ENCODE measurements at places on chromosomes 16 and 17.

DNA sequence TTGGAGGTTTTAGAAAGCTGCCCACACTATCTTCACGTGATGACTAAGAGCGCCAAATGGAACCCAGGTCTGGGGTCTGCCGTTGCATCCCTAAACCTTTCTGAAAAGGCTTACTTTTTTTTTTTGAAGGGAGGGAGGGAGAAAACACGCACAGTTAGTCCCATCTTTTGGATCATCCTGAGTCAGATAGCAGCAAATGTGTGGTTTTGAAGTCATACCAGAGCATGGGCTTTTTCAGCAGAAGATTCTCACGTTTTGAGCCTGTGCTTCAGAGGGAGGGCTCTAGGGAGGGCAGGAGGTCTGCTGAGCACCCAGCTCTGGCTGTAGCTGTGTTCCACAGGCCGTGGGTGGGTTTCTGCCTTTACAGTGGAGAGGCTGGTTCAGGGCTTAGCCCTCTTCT is 194.7 kb downstream of the SNX29 start:
- DNase-seq = no peak

DNA sequence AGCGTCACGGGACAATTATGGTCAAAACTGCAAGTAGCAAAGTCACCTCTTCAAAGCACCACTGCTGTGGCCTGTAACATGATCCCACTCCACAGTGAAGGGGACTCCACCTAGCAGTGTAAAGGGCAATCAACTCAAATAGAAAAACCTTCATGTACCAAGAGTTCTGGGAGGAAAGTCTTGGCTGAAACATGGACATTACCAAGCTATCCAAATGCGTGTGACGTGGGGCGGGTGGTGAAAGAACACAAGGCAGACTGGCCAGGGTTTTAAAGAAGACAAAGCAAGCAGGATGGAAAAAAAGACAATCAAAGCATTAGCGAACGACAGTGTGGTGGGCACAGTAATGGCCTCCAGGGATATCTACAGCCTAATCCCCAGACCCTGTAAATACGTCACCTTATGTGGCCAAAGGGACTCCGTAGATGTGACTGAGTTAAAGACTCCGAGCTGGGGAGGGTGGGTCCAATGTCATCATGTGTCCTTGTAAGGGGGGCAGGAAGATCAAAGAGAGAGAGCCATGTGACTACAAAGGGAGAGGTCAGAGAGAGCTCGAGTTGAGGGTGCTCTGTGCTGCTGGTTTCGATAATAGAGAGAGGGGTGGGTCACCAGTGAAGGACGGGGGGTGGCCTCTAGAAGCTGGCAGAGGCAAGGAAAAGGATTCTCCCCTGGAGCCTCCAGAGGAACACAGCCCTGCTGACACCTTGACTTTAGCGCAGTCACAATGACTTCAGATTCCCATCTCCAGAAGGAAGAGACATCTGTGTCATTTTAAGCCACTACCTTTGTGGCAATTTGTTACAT is 6.0 kb downstream of the HSDL1 start:
- DNase-seq = no peak

- DNase-seq = no peak
Observed at GRCh38 chr17:7849130-7849750, 5.6 kb upstream of the TMEM88 start.

DNA sequence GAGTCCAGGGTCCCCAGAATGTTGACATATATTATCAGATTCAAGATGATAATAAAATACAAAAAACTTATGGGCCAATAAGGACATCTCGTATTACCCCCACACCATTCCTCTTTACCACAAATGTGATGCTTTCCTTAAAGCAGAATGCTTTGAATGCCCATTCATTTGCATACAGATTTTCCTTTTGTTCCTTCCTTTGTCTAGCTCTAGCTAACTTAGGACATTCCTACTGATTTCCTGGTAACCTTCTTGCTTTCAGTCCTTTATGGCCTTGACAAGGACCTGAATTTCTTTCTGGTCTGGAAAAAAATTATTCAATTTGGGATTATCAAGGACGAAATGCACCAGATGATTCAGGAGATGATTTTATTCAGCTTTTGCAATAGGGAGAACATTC is 304.0 kb downstream of the TMEM114 start:
- no peak for DNase-seq

DNA sequence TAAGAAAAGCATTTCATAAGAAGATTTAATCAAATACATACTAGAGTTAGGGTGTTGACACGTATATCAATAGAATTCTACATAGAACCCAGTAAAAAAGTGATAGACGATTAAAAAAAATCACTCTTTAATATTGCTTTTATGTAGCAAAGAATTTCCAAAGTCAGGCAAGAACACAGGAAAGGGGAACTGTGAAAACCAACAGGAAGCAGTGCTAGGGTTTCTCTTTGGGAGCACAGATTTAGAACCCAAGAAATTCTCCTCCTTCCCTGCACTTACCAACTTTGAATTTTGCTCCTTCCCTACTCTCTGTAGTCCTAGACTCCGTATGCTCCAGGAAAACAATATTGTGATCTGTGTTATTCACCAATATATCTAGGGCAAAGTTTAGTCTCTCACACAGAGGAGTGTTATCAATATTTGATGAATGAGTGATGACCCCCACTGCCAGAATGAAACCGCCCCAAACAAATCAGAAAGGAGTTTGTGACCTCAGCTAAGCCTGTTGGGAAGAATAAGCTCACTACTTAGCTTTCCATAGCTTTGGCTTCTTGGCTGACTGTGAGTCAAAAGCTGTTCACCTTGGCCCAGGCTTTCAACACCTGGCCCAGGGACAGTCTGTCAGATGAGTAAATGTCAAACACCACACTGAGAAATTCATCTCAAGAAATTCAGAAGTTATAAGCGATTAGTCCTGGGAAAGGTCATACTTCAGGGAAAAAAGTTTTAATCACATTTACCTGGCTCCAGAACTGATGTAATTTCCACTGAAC is 8.6 kb downstream of the RFWD3 start:
- no peak for DNase-seq

DNA sequence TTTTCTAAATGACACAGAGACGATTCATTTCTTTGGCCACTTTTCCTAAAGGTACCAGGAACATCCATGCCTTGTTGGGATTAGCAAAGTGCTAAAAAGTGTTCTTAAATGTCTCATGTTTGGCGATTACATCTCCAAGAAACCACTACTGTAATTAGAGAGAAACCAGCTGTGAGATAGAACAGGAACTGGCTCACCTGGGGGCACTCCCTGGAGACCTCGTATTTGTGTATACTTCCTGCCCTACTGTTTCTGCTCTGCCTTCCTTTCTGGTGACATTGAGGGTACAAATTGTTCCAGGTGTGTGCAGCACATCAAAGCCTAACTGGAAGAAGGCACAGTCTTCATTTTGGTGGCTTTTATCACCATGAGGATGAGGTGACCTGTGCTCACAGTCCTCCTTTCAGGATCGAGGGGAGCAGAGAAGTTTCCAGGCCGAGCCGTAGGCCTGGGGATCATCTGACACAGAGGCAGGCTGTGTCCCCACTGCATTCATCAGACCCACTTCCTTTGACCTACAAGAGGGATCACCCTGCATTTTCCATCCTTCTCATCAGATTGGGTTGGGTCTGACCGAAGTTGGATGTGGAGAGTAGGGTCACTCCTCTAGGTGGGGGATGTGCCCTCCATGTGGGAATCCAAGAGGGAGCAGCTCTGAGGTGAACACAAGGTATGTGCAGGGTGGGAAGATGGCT is 23.7 kb downstream of the CCL4 start:
- no peak for DNase-seq

DNA sequence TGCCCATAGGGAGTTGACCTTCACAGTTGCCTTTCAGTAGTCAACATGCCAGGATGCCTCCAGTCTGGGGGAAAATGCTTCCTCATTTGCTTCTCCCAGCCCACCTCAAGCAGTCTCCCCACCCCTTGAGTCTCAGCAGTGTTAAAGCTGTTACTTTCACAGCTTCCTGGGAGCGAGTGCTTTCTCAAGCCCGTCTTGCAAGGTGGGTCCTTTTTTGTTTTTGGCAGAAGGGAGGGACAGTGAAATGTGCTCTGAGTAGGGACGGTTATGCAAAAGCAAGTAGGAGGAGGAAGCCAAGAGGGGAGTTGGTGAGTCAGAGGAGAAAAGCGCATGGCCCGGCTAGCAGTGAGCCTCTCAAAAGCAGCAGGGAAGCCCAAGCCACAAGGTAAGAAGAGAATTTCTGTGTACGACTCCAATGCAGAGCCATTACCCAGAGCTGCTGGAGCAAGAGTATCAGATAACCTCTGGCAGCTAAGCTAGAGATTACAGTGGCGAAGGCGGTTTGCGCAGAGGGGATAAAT is at the start of gene CHST4:
TSS of gene CHST4 (plus strand) at position 316 of the 521 bp plus-strand sequence. CDS start 10,252 bp downstream, outside the sequence.
- DNase-seq = no peak

DNA sequence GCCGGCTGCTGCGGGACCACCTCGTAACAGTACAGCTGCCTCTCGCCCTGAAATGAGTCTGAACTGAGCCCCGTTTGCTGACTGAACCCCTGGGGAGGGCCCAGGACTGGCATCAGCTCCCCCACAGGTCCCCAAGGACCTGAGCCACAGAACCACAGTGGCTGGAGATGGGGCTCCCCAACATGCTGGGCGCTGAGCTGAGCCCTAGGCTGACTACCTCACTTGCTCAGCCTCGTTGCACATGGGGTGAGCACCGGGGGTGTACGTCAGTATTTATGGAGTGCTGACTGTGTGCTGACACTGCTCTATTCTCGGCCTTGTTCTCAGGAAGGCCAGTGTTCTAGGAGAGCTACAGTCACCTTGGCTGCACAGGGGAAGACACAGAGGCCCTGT is 6.6 kb upstream of the VASN start:
- no peak for DNase-seq

GRCh38 chr17:40561294-40561870 is 3.9 kb downstream of the CCR7 start:
- DNase-seq = peak; percentile 48

- peak; percentile 68 for DNase-seq
Observed at GRCh38 chr16:80027007-80027965, 426.7 kb upstream of the MAF start.

DNA sequence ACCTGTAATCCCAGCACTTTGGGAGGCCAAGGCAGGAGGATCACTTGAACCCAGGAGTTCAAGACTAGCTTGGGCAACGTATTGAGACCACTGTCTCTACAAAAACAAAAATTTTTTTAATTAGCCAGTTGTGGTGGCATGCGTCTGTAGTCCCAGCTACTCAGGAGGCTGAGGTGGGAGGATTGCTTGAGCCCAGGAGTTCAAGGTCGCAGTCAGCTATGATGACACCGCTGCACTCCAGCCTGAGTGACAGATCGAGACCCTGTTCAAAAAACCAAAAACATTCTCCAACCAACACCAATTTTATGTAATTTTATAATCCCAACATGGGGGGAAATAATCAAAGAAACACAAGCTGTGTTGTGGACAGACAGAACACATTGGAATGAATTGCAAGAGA is 54.6 kb upstream of the TNRC6A start:
- no peak for DNase-seq

DNA sequence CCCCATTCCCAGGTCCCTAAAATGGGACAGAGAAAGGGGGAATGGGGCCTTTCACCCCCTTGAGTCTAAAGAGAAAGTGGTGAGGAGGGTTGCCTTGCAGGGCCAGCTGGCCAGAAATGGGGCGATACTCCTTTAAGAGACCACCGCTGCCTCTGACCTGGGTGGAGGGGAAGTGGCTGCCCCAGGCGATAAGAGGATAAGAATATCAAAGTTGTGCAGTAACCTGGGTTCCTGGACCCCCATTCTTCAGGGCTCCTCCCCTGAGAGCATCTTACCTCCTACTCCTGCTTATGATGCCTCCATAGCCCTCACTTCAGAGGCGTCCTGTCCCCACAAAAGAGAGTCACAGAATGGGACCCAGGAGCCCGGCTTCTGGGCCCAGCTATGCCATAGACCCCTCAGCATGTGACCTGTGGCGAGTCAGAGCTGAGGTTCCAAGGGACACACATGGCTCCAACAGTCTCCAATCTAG is 5.2 kb upstream of the TSPOAP1 start:
- DNase-seq = peak; percentile 54

- DNase-seq = no peak
Observed at GRCh38 chr17:19755392-19755791, 7.3 kb upstream of the ALDH3A1 start.

- no peak for DNase-seq
Observed at GRCh38 chr16:69116256-69116875, 10.9 kb downstream of the HAS3 start.

- DNase-seq = no peak
Observed at GRCh38 chr16:69680358-69680757, 46.0 kb downstream of the NQO1 start.
